ENCODE measurements at places on chromosomes 11 and 22.

- no peak for DNase-seq
Observed at GRCh38 chr11:84747871-84748270, 879.3 kb downstream of the DLG2 start.

DNA sequence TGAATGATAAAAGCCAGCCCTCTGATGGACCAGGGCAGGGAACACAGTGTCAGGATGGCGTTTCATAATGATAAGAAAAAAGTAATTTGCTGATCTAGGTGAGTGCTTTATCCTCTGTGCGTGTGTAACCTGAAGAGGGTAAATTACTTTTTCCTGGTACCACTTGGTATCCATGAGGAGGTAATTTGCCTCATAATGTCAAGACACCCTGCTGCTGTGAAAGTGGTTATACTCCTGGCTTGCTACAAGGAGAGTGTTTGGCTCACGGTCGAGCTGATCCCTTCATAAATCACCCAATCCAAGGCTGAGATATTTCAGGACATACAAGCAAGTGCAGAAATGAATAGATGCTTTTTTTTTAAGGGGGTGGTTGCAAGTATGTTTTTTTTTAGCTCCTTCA lies 207.2 kb upstream of the PGR start:
- DNase-seq: no peak

DNA sequence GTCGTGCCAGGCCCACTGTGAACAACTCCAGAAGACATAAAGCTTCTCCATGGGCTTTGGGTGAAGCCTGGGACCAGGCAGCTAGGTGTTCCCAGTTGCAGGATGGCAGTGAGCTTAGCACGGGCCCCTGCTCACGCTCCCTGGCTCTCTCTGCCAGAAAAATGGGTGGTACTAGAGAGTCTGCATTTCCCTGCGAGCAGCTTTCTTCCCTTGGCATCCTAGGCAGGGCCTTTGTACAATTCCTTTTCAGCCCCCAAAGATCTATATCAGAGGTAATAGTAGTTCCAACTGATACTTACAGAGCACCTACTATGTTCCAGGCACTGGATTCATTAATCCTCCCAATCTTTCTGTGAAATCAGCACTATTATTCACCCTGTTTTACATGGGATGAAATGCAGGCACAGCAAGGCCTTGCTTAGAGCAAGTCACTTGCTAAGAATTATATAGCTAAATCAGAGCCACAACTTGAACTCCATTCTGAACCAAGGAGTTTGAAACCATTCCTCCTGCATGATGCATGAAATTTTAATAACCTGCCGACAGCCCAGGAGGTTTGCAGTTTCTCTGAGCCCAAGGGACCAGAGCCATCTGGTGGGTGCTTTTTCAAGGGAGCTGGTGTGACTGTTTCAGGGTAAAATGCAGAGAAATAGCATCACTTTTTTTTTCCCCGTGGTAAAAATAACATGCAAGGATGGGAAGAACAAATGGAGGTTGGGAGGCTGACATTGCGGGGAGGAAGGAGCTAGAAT lies 22.7 kb downstream of the NAV2 start:
- no peak for DNase-seq

- DNase-seq: no peak
Observed at GRCh38 chr11:75536786-75537641, 11.3 kb upstream of the GDPD5 start.

DNA sequence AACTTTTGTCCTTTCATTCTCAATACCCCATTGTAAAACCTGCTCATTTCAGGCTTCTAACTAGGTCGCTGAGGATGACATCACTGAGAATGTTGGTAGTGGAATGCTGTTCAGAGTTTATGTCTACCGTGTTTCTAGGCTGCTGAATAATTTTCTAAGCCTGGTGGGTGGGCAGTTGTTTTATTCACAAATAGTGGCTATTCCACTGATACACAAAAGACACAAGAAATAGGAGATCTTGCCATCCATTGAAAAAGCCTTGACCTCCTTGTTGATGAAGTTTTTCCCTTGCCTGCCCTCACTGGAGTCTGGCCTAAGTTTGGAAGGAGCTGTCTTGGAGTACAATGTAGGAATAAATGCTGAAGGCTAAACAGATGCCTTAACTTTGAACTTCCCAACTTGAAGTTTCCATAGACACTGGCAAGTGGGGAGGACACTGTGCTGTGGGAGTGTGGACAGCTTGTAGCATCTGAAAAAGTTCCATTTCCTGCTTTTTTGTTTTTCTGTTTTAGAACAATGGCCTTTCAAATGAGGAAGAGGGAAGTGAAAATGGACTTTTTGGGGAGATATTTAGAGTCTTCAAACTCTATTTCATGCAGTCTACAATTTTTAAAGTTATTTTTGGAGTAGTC lies 59.2 kb downstream of the TRIM44 start:
- no peak for DNase-seq

DNA sequence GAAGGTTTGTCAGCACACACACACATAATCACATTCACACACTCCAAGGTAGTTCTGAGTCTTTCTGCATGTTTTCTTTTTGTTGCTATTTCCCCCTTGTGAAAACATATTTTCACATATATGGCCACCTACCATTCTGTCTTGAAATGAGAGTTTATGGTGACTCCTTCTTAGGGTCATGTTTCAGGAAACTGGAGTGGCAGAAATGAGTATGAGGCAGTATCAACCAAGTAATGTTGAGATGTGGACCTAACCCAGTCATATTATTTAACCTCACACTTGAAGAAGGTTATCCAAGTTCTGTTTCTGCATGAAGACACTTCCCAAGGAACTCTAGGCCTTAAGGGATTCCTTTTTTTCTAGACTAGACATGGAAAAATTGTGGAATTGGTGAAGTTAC lies 481.4 kb downstream of the ETS1 start:
- no peak for DNase-seq

Measured in stimulated activated CD4-positive, alpha-beta T cell treated with anti-CD3 and anti-CD28 coated beads, Interleukin-15, amount 100 ng/mL, for 1 hour (primary cell).